Kasumi-1 (cell line): ENCODE measurements at places on chromosomes 12 and 14.
A peak's percentile ranks its signal among the peaks of the same experiment; 100 is the strongest.

- DNase-seq: no peak
Measured at GRCh38 chr14:65936342-65936975, 523.9 kb downstream of the FUT8 start.

DNA sequence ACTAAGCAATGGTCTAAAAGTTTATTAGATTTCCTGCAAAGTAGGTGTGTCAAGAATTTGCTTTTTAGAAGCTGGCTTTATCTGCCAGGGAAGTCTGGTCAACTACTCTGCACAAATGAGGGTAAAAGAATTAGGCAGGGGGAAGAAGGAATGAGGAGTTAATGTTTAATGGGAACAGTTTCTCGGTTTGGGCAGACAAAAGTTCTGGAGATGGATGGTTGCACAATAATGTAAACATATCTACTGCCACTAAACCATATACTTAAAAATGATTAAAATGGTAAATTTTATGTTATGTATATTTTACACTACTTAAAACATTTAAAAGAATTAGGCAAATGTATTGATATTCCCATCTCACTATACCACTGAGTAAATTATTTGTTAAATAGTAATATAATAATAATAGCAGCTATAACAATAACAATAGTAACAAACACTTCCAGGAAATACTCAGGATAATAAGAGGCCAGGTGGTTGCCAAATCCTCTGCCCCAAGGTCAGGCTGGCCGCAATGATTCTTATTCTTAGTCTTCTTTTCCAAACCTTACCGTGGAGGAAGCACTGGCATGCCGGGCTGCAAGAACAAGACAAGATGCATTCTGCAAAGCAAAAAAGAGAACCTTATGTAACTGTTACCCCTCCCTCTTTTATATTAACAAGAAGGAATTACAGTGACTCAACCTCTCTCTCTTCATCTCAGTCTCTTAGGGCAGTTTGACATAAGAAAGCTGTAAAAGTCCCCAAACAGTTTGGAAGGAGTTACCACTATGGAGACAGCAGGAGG lies 13.9 kb downstream of the CS start:
- no peak for DNase-seq

DNA sequence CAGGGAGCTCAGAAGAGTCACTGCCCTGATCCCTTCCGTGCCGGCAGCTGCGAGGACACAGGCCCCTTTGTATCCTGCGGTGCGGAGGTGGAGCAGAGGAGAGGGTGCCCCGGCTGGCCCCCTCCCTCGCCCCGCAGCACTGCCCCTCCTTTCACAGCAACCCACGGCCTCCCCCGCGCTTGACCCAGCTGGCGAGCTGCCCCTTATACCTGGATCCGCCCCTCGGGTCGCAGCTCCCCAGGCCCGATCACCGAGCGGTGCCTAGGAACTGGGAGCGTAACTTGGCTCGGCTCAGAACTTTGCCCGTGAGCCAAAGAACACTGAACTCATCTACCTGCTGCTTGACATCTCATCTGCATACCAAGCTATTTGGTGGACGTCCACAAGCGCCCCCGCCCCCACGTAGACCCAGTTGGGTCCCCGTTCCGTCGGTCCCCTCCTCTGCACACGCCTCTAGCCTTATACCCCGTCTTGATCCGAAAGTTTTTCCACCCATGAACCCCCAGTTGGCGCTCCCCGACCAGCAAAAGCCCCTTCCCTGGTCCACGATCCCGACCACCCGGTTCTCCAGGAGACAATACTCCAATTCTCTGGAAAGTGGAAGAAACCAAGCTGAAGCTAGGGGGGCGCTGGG lies 697 bp upstream of the DNAJC14 start:
- no peak for DNase-seq

DNA sequence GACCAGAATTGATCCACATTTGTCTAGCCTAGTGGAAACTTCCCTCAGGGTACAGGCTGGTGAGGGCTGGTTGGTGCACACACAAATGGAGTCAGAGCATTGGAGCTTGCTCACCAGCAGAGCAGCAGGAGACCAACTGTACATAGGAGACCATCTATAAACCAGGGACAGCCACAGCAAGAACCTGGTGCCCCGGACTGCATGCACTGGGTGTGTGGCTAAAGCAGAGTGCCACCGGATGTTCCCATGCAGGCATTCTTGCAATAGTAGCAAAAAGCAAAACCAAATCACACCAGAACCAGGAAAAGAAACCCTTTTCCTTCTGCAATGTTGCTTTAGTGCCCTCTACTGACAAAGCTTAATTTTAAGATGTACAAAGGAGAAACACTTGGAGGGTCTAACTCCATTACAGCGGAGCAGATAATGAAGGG lies 136.4 kb downstream of the MDGA2 start:
- peak; percentile 25 for DNase-seq

DNA sequence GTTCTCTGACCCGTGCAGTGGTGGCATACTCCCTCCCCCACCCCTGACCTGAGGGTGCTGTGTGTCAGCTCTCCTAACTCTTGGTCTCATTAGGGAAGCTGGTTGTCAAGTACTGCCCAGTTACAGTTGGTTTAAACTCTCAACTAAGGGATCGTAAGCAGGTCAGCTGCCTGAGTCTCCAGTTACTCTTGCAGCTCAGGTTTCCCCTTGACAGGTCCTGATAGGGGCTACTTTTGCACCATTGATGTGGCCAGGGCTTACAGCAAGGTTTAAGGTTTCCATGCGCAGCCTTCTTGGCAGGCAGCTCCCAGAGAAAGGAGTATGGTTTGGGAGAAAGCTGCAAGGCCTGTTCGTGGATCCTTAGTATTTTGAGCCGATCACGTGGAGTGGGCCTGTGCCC lies 74.5 kb downstream of the ETV6 start:
- DNase-seq: no peak

DNA sequence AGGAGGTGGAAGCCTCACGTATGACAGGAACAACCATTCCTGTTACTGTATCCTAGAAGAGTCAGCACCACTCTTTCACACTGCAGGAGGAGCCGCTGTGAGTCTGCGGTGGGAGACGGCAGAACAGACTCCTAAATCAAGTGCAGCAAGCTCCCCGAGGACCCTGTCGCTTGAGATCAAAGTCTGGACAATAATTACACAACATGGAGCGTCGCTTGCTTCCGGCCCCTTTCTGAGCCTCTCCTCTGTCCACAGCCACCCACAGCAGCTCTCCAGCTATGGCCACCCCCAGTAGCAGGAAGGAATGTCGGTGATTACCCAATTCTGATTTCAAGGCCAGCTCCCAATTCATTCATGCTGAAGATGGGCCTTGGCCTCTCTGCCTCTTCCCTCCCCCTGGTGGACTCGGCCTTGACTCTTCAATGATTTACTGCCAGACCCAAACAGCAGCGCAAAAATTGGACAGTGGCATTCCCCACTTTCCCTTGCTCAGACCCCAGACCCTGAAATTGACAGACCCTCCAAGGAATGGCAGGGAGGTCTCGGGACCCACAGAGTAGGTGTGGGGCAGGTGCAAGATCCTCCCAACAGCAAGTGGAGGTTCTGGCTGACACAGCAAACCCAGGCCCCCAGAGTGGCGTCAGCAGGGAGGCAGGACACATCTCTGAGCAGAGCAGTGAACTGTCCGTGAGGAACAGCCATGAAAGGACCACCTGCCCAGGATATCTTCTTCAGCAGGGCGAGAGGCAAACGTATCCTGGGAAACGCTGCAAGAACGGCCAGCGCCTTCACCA lies 272.7 kb upstream of the DIO3 start:
- DNase-seq: no peak

- no peak for DNase-seq
Measured at GRCh38 chr14:43005807-43006206, 1399.1 kb downstream of the LRFN5 start.

DNA sequence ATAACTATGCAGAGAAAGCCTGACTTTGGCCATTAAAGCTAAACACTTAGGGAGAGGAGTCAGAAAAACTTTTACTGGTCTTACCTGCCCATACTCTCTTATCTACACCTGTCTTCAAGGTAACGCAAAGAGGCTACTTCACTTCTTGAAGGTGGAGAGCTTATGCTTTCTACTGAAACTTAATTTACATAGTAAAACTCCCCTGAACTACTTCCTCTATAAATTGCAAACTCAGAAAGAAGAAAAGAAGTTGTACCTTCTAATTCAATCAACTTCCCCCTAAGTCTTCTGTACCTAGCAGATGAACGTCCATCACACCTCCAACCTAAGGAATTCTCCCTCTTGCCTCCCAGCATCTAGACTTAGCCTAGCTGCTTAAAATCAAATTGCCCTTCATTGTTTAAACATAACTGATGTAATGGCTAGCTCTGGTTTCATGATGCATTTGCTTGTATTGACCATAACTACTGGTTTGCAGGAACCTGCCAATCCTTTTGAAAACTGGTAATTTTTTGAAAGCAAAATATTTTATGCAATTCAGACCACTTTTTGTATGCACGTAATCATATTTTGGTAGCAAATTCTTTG lies 87.7 kb downstream of the STON2 start:
- no peak for DNase-seq

GRCh38 chr12:77949943-77950342 lies 119.2 kb downstream of the NAV3 start:
- DNase-seq: no peak

DNA sequence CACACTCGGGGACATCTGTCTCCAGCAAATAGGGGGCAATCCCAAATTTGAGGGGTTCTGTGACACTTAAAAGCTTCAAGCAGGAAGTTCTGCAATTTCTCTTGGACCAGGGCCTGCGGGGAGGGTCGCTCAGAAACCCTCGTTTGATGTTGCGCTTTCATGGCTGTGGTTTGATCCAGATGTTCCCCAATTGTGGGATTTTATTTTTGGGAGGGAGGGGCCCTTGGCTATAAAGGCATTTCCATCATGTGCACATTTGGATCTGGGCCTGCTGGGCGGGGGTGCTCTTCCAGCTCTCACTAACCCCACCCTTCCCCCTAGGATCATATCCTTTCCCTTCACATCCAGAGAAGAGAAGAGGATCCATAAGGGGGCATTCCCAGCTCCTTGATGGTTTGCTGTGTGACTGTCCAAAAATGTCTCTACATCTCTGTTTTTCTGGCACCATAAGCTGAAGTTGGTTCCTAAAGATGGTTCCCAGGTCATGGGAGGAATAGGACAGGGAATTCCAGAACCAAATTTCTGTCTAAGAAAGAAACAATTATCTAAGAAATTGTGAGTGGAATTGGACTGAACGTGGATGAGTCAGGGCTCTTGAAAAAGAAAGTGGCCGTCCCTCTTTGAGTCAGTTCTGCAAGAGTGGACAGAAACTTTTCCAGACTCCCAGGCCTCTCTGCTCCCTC lies 47.2 kb downstream of the SMUG1 start:
- no peak for DNase-seq

- no peak for DNase-seq
Measured at GRCh38 chr12:26492406-26492805, 297.0 kb downstream of the SSPN start.

DNA sequence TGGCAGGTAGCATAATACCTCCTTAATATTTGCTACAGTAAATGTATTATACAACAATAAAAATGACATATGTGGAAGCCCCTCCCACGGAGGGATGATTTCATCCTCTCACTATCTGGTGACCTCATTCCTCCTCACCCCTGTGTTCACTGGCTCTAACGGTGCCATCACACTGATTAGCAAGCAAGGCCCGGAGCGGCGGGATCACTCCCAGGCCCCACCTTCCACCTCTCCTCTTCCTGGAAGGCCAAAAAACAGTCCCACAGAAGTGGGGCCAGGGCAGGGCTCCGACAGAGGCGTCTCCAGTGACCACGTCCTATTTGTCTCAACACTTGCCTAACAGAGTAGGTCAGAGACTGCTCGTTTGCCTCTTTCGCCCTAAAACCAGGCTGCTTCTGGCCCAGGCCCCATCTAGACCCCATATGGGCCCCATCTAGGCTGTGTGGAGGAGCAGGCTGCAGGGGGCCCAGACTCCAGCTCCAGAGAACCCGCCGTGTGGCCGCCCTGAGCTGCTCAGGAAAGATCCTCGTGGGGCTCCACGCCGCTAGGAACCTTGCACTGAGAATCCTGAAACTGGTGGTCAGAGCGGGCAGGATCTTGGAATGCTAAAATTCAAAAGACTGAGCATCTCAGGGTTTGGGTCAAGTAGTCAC lies 3.7 kb downstream of the SELPLG start:
- no peak for DNase-seq

- DNase-seq: no peak
Measured at GRCh38 chr14:54676812-54677708, 110.1 kb downstream of the SAMD4A start.

DNA sequence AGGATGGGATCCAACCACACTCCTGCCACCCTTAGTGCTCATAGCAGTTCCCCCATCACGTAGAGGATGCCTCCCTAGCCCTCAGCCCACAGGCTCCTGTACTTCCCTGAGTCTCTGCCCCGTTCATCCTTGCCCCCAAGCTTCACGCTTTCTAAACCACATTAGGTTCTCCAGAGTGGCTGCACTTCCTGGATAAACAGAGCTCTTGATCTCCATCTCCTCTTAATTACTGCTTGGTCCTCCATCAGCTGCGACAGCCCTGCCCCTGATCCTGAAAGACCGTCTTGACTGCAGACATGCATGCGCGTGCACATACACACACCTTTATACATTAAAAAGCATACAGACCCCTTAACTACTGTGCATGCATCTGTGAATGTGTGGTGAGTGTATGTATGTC lies 530.0 kb downstream of the BCL11B start:
- no peak for DNase-seq

DNA sequence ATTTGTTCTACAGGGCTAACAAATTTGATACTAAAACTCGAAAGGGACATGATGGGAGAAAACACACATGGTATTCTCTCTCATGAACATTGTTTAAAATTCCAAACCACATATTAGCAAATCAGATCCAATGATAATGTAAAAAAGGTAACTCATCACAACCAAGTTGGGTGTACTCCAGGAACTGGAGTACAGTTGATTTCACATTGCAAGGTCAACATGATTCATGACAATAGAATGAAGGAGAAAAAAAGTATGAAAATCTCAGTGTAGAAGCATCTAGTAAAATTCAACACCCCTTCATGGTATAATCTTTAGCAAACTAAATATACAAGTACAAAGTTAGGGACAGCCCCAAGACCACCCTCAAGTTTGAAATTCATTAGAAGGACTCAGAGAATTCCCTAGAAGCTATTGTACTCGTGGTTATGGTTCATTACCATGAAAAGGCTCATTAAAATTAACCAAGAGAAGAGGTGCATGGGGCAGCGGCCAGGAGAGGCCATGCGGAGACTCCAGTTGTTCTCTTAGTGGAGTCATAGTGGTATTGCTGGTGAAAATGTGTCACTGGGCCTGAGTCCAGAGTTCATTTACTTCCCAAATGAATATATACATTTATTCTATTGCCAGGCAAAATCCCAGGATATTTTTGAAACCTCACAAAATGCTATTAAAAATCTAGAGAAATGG lies 3.1 kb upstream of the CDCA4 start:
- DNase-seq: no peak

- no peak for DNase-seq
Measured at GRCh38 chr12:99493197-99493596, 154.4 kb upstream of the GARIN6 start.

DNA sequence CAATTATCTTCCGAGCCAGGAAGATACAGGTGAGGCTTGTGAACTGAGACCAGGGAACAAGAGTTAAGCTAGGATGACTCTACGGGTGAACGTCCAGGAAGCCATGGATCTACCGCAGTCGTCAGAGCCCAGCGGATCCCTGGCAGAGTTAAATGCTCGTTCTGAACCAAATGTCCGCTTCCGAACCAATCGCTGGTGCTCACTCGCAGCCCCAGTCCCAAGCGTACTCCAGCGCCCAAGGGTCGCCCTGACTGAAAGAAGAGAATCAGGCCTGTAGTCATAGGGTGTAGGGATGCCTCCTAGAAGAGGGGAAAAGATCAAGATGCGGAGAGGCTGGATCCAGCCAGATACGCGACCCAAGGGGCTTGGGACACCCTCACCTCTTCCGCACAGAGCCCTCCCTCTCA lies 283 bp downstream of the VIPAS39 start:
- peak; percentile 56 for DNase-seq
